ENCODE measurements at places on chromosomes 1 and 21. TPM values are rescaled to one million over a fixed set of nuclear protein-coding genes. Genes with fewer than 3 reads are reported as not detected.

Gene OLFM3
- not detected for total RNA-seq

GRCh38 chr1:108925920-108926319 lies 37.4 kb downstream of the CLCC1 start:
- peaks cover 88% of the 10 kb centered on the region for H3K36me3 ChIP-seq
- no peaks in the 10 kb centered on the region for H3K4me1 ChIP-seq
- no peak overlapping the region for H3K4me3 ChIP-seq
- H3K27me3 ChIP-seq, result no peaks in the 10 kb centered on the region
- no peak for DNase-seq

Gene SLC45A3
- total RNA-seq, result 4.7 TPM

Gene OR10J1
- total RNA-seq, result not detected
